IMR-90 (cell line): ENCODE measurements at places on chromosomes 16 and 17. TPM values are rescaled to one million over a fixed set of nuclear protein-coding genes. Genes with fewer than 3 reads are reported as not detected.

DNA sequence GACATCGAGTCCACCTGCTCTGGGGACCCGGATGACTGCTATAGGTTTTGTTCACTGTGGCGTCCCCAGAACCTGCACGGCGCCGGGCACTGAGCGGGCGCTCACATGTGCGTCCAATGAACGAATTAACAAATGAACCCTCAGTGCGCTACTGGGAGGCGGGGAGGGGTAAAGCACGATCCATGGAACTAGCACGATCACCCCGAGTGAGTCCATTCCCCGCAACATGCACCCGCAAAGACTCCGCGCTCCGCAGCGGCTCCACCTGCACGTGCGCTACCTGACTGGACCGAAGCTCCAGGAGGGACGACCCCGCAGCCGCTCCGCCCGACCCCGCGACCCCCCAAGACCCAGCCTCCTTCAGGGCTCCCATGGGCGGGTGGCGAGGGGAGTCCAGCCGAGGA, 491 bp downstream of the TRAP1 start:
- no peak for DNase-seq

DNA sequence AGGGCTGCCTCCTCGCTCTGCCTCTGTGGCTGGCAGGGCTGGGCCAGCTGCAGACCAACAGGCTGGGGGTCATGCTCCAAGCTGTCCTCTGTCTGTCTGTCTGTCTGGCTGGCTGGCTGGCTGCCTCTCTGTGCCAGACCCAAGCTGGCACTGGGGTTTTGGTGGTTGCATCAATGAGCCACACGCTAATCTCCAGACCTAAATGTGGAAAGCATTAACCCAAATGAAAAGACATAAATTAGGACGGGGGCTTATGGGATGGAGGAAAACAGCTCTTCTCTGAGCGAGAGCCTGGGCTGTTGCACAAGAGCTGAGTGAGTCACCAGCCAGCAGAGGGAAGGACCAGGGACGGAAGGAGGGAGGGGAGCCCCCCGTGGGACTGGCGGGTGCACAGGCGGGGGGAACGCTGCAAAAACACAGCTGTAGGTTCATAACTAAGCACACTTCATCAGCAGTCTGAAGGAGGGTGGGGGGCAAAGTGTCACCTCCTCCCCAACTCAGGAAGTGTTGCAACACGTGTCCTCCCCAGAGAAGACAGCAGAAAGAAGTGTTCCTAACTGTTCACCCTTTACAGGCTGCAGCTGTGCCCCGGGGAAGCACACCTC, 83.4 kb downstream of the GAS7 start:
- DNase-seq = peak; percentile 97

- DNase-seq = no peak
These were observed 26.5 kb upstream of the CDR2 start for GRCh38 chr16:22400900-22401299.

DNA sequence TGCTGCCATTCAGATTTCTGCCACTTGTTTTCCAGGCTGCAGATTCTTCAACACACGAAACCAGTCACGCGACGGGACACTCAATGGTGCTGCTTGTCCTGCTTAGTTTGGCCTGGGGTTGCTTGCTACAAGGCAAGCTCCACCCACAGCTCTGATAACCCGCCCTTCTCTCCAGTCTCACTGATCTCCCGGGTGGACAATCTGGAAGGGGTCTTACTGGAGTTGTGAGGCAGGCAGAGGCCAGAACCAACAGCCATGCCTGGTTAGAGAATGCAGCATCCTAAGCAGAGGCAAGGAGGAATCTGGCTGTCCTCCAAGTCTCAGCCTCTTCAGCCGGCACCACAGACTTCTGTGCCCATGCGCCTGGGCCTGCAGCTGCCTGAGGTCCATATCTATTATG, 119.1 kb downstream of the KCNJ12 start:
- no peak for DNase-seq

- no peak for DNase-seq
These were observed 1.2 kb downstream of the IRF8 start for GRCh38 chr16:85900027-85900792.

The ALOXE3 gene
- polyA plus RNA-seq = 0.19 and 0.26 TPM in 2 replicates
